Kidney (tissue), 22 donors: ENCODE measurements at places on chromosomes 2 and 18.

- no peaks in the 10 kb centered on the region for H3K27me3 ChIP-seq
- no peak overlapping the region for H3K27ac ChIP-seq
- no peak for DNase-seq
- no peak overlapping the region for H3K4me3 ChIP-seq
These were observed 114.5 kb upstream of the TANK start for GRCh38 chr2:161045726-161046125.

- no peaks in the 10 kb centered on the region for H3K36me3 ChIP-seq
- no peaks in the 10 kb centered on the region for H3K27me3 ChIP-seq
- H3K4me3 ChIP-seq: no peak overlapping the region
- no peak for DNase-seq
- H3K4me1 ChIP-seq: no peaks in the 10 kb centered on the region
These were observed 15.9 kb downstream of the TWIST2 start for GRCh38 chr2:238863749-238864206.

DNA sequence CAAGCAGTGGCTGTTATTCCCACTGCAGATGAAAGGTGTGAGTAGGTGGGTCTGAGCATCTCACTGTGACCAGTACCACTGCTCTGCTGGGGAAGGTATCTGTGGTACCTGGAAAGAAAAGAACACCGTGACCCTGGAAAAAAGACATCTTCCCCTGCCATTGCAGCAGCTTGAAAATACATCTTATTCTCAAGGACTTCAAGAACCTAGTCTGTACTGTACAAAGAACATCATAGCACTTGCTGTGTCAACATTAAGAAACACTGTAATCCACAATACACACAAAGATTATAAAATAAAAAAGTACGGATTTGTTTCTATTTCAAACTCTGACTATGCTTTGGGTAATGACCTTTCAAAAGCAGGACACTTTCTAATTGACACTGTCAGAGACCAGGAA lies 28.9 kb downstream of the C2orf76 start:
- H3K4me1 ChIP-seq: no peaks in the 10 kb centered on the region
- no peaks in the 10 kb centered on the region for H3K27me3 ChIP-seq
- H3K36me3 ChIP-seq: no peaks in the 10 kb centered on the region
- H3K27ac ChIP-seq: no peak overlapping the region
- no peak overlapping the region for H3K4me3 ChIP-seq
- no peak for DNase-seq

- peaks cover 2% of the 10 kb centered on the region for H3K4me1 ChIP-seq
- no peaks in the 10 kb centered on the region for H3K36me3 ChIP-seq
- no peaks in the 10 kb centered on the region for H3K27me3 ChIP-seq
- no peak overlapping the region for H3K4me3 ChIP-seq
These were observed 13.4 kb downstream of the TANK start for GRCh38 chr2:161173541-161174194.

DNA sequence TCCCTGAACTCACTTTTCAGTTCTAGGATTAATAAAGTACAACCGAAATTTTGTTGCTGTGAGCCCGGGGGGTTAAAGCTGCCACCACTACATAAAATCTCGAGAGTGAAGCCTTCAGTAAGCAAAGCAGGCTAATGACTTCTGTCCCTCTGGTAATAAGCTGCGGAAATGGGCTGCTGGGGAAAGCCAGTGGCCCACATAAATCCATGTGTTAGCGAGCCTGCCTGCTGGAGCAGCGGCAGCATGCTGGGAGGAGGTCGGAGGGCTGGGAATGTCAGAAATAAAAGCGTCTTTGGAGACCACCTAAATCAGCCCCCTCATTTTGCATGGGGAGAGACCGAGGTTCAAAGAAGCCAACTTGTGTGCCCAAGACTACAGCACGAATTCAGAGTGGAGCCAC lies 371.7 kb downstream of the TNS1 start:
- no peak overlapping the region for H3K27ac ChIP-seq
- no peaks in the 10 kb centered on the region for H3K36me3 ChIP-seq
- no peak overlapping the region for H3K4me3 ChIP-seq
- no peak for DNase-seq

DNA sequence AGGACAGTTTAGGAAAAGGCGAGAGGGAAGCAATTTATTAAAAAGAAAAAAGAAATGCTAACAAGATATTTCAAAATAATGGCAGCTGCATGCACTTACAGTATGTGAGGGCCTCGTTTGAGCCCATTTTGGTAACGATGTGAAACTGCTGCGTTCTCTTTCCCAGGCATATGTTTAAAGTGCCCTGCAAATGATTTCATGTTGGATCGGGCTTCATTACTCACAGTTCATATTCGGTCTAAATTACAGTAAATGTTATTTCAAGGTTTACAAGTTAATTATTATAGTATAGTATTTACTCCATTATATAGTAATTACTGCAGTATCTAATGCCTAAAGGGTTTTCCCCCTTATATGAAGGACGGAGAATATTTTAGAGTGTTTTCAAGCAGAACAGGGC lies 679.1 kb downstream of the BCL11A start:
- no peaks in the 10 kb centered on the region for H3K36me3 ChIP-seq
- no peak overlapping the region for H3K4me3 ChIP-seq
- no peaks in the 10 kb centered on the region for H3K4me1 ChIP-seq
- H3K27me3 ChIP-seq: no peaks in the 10 kb centered on the region

DNA sequence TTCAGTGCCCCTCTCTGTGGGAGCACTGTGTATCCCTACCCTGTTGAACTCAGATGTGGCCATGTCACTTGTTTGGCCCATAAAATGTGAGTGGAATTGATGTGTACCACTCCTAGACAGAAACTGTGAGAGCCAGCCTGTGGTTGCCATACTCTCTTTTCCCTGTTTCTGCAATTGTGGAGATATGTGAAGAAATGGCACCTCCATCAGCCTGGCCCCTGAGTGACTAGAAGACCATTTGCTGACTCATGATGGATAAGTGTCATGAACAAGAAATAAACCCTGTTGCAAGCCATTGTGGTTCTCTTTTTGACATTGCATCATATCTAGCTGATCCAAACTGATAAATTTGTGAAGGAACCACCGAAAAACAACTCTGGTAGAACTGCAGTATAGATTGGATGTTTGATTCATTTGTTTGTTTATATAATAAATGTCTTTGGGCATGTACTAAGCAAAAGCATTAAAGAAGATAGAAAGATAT lies 214.5 kb upstream of the FBXO11 start:
- no peak overlapping the region for H3K4me3 ChIP-seq
- no peaks in the 10 kb centered on the region for H3K4me1 ChIP-seq
- no peaks in the 10 kb centered on the region for H3K36me3 ChIP-seq
- DNase-seq: no peak

DNA sequence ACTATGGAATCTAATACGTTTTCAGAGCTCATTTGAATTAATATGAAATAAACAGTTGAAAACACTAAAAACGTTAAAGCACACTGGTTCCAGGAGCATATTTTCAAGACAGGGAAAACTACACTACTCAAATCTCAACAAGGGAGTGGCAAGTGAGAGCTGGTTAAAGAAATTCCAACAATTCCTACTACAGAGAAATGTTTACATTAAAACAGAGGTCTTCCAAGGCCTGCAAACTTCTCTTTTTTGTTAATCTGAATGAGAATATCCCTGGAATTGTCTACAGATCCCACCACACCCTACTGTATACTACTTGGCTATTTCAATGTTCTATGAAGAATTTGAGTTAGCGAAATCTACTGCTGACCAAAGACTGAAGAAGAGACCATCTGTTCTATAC lies 231.5 kb downstream of the ZEB2 start:
- H3K27ac ChIP-seq: no peak overlapping the region
- no peak for DNase-seq
- H3K27me3 ChIP-seq: no peaks in the 10 kb centered on the region
- no peak overlapping the region for H3K4me3 ChIP-seq

GRCh38 chr2:239393941-239394340 lies 6.9 kb downstream of the HDAC4 start:
- no peaks in the 10 kb centered on the region for H3K4me1 ChIP-seq
- H3K36me3 ChIP-seq: no peaks in the 10 kb centered on the region
- no peaks in the 10 kb centered on the region for H3K27me3 ChIP-seq

DNA sequence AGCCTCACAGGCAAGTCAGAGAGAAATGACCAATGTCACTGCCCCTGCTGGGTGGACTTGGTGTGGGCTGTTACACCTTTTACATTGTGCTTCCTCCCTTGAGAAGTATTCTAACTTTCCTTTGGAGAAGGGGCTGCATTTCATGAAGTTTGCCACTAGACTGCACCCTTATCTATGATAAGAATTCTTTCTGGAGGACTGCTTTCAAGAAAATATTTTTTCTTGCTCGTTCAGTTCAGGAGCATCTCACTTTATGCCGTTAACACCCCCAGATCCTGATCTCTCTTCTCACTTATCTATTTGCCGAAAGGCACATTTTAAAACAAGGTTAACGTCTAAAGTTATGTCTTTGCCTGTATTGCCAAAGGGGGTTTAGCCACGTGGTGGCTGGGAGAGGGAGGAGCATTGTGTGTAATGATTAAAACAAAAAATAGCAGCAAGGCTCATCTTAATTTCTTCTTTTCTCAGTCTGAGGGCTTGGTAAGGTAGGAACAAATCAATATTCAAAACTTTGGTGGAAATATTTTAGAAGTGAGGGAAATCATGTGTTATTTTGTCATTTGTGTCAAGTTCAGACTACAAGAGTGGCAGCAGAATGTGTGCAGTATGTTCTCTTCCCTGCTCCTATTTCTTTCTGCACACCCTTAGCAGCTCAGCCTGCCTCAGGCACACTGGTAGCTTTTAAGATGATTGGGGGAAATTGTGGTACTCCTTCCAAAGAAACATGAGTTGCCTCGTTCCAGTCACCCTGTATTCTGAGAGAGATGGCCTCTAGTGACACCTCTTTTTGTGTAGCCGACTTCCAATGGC lies 1.6 kb upstream of the IGFBP5 start:
- H3K4me3 ChIP-seq: no peak overlapping the region
- H3K4me1 ChIP-seq: peaks cover 19% of the 10 kb centered on the region
- H3K27me3 ChIP-seq: no peaks in the 10 kb centered on the region
- DNase-seq: no peak

GRCh38 chr2:217875138-217875537 lies 127.7 kb downstream of the TNS1 start:
- DNase-seq: no peak
- no peak overlapping the region for H3K4me3 ChIP-seq
- peaks cover 91% of the 10 kb centered on the region for H3K36me3 ChIP-seq
- H3K4me1 ChIP-seq: no peaks in the 10 kb centered on the region
- H3K27ac ChIP-seq: peak overlapping the region; percentile 59
- no peaks in the 10 kb centered on the region for H3K27me3 ChIP-seq

DNA sequence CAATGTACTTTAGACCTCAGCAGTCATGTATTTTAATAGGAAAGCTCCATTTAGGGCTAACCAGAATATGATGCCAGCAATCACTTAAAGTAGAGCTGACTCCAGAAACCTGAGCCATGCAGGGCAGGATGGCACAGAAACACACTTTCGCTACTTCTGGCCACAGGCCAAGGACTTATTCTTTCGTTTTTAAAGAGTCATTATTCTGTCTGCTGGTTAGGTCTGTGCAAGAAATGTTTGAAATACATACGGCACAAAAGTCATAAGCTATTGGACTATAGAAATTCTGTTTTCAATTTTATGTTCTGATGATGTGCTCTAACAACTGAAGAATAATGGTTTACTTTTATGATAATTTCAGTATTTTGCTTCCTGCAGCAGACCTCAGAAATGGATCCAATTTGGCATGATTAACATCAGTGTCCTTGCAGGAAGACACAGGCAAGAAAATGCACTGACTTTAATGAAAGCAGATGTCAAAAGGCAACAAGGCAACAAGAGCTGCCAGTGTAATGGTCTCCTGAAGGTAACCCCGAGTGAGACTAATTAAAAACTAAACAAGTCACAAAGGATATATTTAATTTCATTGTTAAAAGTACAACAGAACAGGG lies 114.4 kb upstream of the CHRNA1 start:
- no peaks in the 10 kb centered on the region for H3K27me3 ChIP-seq
- DNase-seq: peak; percentile 46
- peak overlapping the region; percentile 25 for H3K4me3 ChIP-seq

GRCh38 chr2:168694173-168694572 lies 108.3 kb upstream of the NOSTRIN start:
- no peaks in the 10 kb centered on the region for H3K4me1 ChIP-seq
- no peak for DNase-seq
- no peak overlapping the region for H3K4me3 ChIP-seq
- H3K27me3 ChIP-seq: no peaks in the 10 kb centered on the region

DNA sequence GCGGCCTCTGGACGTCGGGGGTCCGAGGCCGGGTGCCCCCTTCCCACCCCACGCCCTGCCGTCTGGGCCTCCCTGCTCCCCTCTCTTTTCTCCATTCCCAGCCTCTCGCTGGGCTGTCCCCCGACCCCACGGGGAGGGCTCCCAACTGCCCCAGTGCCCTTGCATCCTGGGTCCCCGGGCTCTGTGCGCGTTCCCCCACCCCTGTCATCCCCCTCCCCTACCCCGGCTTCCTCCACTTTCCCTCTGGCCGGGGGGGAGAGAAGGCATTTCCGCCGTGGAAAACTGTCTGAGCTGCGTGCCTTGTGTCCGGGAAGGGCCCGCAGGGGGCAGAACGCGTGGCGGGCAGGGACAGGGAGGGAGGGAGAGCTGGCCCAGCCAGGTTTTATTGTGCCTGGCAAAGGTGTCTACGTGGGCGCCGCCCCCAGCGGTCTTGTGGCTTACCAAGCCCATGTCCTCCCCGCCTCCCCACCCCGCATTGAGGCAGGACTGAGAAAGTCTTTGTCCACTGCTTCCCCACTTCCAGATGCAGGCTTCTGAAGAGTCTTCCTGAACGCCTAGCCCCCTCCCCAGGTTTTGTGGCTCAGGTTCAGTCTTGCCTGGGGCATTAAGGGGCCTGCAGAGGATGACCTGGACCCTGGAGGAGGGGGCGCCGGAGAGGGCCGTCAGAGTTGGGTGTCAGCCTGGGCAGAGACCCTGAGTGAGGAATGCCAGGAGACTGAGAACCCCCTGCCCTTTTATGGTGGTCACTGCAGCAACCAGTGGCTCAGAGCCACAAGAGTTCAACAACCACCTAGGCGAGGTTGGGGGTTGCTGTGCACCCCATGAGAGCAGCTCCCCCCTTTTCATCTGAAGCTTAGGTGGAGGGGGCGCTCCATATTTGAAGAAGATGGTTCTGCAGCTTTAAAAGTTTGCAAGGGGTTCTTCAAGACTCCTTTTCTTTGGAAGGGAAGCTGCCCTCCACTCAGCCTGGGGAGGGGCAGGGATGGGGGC lies 1.3 kb downstream of the ITM2C start:
- peak; percentile 72 for DNase-seq
- H3K27ac ChIP-seq: peak overlapping the region; percentile 7
- H3K4me1 ChIP-seq: peaks cover 39% of the 10 kb centered on the region
- H3K4me3 ChIP-seq: peak overlapping the region; percentile 66

GRCh38 chr2:20141056-20141762 lies 83.7 kb downstream of the SDC1 start:
- no peaks in the 10 kb centered on the region for H3K27me3 ChIP-seq
- no peak overlapping the region for H3K4me3 ChIP-seq
- peaks cover 16% of the 10 kb centered on the region for H3K4me1 ChIP-seq

- DNase-seq: peak; percentile 25
- H3K27ac ChIP-seq: no peak overlapping the region
- H3K4me1 ChIP-seq: peaks cover 5% of the 10 kb centered on the region
- no peak overlapping the region for H3K4me3 ChIP-seq
These were observed 36.3 kb upstream of the ITM2C start for GRCh38 chr2:230828272-230828961.
